Esophagus (tissue), 2 donors: ENCODE measurements at places on chromosomes 6 and 20. TPM values are rescaled to one million over a fixed set of nuclear protein-coding genes. Genes with fewer than 3 reads are reported as not detected.

The HIVEP1 gene
- 7.8 TPM for polyA plus RNA-seq

The CNBD2 gene
- polyA plus RNA-seq, result 6.1 TPM

The ZSCAN31 gene
- polyA plus RNA-seq, result 9.2 TPM

The NFKBIE gene
- polyA plus RNA-seq, result 8.1 TPM

The TP53TG5 gene
- polyA plus RNA-seq, result 0.13 TPM

The ADGRG6 gene
- polyA plus RNA-seq, result 6.8 TPM

The CNR1 gene
- 0.74 TPM for polyA plus RNA-seq

The DEFB127 gene
- polyA plus RNA-seq, result not detected

The RALGAPB gene
- 10.3 TPM for polyA plus RNA-seq

The COL9A3 gene
- 3.8 TPM for polyA plus RNA-seq

The TFAP2C gene
- 18.6 TPM for polyA plus RNA-seq

The SLC52A3 gene
- polyA plus RNA-seq, result 4.9 TPM

The NHSL1 gene
- polyA plus RNA-seq, result 6.5 TPM

The MYH7B gene
- 0.11 TPM for polyA plus RNA-seq

The GPANK1 gene
- polyA plus RNA-seq, result 10.2 TPM

The ARFGAP1 gene
- polyA plus RNA-seq, result 76.1 TPM
